ENCODE measurements at places on chromosomes 1 and 21.

DNA sequence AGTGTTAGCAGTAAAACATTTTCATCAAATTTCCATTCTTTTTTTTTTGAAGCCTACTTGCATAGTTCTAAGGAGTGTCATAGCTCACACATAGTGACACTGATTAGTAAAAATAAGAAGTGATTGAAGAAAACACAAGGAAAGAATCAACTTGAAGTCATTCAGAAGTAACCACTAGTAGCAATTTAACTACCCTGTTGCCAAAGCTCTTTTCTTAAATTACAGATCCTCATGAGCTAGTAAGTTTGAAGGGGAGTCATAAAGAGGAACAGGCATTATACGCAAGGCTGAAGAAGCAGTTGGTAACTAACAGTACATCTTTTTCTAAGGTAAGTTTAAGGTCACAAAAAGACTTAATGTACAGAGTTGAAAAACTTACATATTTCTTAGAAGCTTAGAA is 332.2 kb downstream of the CHRM3 start:
- DNase-seq: no peak

GRCh38 chr1:11697188-11697892 is 5.8 kb downstream of the DRAXIN start:
- DNase-seq: no peak

GRCh38 chr1:104082221-104082620 is 332.5 kb downstream of the AMY1C start:
- no peak for DNase-seq

- no peak for DNase-seq
Measured at GRCh38 chr1:41963636-41964035, 44.9 kb upstream of the HIVEP3 start.

GRCh38 chr1:51636764-51637522 is 20.1 kb downstream of the OSBPL9 start:
- no peak for DNase-seq

DNA sequence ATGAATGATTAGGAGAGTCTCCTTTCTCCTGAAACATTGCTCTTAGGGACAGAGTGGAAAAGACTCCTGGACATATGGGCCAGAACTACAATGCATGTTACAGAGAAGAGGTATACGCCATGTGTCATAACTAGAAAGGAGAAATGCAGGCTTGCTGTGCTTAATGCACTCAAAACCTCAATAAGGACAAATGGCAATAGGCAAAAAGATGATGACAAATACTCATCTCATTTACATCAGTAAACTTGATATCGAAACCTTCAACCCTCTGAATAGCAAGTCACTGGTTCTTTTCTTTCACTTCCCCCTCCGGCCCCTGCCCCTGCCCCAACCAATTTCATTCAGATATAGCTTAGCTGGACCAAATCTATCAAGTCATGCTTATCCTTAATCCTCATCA is 1.9 kb upstream of the GPR88 start:
- no peak for DNase-seq

DNA sequence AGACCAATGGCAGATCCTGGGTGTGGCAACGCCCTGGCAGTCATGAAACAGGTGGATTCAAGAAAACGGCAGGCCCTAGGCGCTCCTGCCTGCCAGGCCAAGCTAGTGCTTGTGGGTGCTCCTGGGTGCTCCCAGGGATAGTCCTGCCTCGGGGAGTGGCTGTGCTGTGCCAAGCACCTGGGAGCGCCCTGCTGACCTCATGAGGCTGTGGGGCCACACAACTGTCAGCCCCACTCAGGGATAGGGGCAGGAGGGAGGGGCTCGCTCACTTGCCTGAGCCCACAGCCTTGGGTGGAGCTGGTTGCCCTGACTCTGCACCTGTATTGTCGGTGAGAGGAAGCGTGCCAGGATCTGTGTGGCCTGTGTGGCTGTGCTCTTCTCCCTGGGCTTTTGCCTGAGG is 9.4 kb downstream of the SNAP47 start:
- DNase-seq: no peak

DNA sequence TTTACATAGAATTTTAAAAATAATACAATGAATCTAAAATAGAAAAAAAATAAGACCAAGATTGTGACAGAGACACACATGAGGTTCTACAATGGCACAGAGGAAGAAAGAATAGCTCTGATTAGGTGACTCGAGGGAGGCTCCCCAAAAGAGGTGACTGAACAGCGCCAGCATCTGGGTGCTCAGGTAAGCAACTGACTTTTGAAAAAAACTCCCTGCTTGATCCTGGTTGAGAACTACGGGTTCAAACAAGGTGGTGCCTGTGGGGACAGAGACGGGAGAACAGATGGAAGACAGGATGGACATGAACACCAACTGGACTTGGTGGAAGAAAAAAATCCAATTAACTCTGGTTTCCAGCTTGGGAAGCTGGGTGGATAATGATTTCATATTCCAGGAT is 22.5 kb downstream of the BATF3 start:
- no peak for DNase-seq

GRCh38 chr1:230226007-230226800 is 159.2 kb downstream of the GALNT2 start:
- DNase-seq: no peak

GRCh38 chr21:44389335-44389734 is 35.9 kb downstream of the TRPM2 start:
- no peak for DNase-seq

- DNase-seq: no peak
Measured at GRCh38 chr1:204871405-204872037, 859 bp downstream of the NFASC start.

DNA sequence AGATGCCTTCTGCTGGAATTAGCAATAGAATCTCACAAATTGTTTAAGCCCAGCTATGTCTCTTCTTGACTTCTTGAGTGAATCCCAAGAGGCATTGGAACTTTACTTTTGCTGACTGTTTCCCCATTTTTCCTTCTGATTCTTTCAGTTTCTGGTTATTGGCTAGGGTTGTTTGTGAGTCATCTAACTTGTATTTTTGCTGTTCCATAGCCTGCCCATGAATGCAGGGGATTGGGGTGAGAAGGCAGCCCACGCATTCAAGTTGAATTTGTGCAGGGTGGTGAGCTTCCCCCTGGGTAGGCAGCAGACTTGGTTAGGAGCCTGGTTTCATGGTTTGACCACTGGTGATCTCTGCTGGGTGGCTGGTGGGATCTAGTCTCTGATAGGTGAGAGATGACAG is 10.4 kb upstream of the KLF17 start:
- no peak for DNase-seq

DNA sequence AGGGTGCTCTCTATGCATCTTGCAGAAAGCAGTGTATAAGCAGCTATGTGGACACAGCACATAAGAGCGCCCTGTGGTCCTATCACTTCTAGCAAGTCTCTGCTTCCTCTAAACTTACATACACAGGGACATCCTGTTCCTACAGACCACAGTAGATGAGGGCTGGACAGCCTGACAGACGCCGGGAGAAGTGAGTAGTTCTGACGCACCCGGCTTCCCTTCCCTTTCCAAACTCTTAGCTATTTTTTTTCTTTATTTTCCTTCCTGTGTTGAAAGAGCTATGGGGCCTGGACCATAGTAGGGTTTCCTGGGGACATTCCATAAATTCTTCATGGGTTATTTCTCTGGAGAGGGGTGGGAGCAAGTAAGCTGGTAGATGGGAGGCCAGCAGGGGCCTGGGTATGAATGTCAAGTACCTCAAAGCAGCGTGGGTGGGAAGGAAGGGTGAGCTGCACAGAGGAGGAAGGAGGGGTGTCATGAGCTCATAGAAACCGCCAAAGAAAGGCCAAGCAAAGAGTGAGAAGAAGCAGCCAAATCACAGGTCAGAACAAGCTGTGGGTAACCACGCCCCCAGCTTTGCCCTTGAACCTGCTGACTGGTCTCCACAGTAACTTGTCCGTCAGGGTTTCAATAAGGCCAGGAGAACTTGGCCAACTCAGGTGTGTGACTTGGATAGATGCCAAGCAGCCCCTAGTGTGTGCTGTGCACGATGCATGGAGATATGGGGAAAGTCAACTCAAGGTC is 36.6 kb downstream of the PLXNA2 start:
- no peak for DNase-seq

DNA sequence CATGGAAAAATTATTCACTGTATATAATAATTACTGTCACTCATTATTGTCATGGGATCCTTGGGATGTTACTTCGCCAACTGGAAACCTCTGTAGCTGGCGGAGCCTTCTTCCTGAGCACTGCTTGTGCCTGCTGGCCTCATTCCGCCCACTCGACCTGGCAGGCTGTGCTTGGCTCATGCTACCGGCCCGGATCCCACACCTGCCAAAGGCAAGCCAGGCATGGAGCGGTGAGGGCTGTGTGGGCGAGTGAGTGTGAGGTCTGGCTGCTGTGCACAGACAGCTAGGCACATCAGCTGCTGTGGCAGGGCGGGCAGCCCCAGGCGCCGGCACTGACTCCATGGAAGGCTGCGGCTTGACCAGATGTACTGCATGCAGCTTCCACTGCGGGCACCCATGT is 78.4 kb downstream of the DISP1 start:
- DNase-seq: no peak

DNA sequence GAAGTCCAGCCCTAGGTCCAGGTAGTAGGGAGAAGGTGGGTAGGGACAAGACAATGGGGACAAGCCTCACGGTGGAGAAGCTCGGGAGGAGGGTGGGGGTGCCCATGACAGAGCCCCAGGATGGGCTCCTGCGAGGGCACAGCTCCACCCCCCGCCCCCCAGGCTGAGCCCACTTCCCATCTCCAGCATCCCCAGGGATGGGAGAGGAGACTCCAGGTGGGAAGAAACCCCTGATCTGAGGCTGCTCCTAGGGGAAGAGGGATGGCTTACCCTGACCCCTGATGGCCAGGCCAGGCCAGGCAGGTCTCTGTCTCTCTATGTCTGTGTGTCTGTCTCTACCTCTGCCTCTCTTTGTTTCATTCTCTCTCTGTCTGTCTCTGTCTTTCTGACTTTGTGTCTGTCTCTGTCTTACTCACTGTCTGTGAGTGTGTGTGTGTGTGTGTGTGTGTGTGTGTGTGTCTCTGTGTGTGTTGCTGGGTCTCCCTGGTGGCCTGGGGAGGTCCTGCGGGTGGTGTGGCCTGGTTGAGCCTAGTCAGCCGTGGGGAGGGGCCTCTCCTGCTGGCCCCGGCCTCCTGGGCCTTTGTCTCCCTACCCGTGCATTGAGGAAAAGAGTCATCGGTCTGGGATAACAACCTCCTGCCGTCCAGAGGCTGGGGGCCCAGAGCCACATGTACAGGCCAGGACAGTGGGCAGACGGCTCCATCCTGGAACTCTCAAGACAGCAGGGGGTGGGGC is 45.7 kb downstream of the WNT9A start:
- DNase-seq: no peak

DNA sequence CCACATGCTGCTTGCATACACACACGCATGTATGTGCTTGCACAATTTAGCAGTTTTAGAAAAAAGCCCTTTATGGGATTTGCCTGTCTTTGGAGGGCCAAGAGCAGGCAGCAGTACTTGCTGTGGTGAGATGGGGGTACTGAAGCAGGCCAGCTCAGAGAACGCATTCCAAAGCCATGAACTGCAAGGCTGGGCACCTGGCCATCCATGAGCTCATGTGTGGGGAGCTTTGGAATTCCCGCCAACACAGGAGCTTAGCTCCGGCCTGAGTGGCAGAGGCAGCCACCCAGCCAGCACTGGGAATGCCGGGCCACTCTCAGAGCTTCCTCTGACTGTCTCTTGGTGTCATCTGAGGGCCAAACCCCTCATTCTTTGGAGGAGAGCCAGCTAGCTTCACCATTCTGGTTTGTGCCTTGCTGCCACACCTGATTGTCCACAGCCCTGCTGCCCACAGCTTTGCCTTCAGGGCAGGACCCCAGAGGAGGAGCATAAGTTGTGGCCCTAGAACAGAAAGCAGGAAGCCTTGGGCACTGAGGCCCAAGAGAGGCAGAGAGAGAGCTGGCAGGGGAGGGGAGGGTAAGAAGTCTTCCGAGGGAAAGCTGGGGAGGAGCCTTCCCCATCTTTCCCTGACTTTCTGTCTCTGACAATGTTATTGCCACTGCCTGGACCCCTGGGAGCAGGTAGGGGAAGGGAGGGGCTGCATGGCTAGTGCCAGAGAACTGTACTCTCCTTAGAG is 92.1 kb upstream of the POU3F1 start:
- peak; percentile 49 for DNase-seq

- no peak for DNase-seq
Measured at GRCh38 chr1:80066060-80066459, 1059.5 kb upstream of the ADGRL4 start.

- DNase-seq: no peak
Measured at GRCh38 chr1:50095716-50096115, 13.0 kb upstream of the ELAVL4 start.

DNA sequence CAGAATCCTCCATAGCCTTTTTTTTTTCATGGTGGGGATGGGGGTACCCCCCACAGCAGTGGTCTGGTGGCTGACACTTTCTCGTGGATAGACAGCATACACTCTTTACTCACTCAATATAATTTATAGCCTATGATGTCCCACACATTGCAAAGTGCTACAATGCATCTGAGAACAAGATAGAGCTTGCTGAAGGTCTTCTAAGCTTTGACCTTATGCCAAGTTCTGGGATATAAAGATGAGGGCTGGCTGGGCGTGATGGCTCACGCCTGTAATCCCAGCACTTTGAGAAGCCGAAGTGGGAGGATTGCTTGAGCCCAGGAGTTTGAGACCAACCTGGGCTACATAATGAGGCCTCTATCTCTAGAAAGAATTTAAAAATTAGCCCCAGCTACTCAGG is 78.0 kb downstream of the MPZL1 start:
- DNase-seq: no peak

GRCh38 chr1:178094739-178095645 is 1.1 kb downstream of the RASAL2 start:
- DNase-seq: no peak

DNA sequence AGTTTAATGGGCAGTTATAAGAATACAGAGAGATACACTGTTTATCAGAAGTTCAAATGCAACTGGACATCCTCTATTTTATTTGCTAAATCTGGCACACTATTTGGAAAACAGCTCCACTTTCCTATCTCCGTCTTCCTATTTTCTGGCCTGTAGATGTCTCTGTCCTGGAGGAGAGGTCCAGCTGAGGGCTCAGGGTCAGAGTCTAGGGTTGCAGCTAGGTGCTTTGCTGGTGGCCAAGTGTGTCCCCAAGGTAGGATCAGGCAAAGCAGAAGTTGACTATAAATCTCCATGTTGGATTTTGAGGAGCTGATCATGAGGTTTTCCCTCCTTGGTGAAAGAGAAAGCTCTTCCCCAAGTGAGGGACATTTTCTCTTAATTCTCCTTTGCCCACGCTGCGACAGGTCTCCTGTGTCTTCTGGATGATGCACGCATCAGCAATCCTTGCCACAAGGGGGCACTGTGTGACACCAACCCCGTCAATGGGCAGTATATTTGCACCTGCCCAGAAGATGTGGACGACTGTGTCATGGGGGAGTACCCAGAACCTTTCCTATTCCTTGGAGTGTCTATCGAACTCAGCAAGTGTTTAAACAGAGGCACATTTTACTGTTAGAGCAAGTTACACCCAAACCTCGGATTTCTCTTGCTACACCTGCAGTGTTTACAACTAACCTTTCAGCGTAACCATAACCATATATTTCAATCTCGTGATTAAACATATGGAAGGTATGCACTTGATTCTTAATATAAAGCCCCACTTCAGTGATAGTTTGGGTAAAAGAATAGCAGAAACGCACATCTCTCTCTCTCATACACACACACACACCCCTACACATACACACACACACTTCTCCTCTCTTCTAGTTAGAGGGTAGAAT is 10.2 kb downstream of the ADAM30 start:
- DNase-seq: peak; percentile 2

GRCh38 chr1:221648201-221648600 is 93.7 kb downstream of the DUSP10 start:
- no peak for DNase-seq

GRCh38 chr1:226644541-226645176 is 94.4 kb downstream of the ITPKB start:
- no peak for DNase-seq

Measured in NCI-H1092 (cell line).